ENCODE measurements at places on chromosomes 12 and 14.

- DNase-seq = no peak
Measured at GRCh38 chr14:92973798-92974372, 50.9 kb downstream of the CHGA start.

GRCh38 chr12:78568321-78569020 is 296.1 kb upstream of the SYT1 start:
- no peak for DNase-seq

DNA sequence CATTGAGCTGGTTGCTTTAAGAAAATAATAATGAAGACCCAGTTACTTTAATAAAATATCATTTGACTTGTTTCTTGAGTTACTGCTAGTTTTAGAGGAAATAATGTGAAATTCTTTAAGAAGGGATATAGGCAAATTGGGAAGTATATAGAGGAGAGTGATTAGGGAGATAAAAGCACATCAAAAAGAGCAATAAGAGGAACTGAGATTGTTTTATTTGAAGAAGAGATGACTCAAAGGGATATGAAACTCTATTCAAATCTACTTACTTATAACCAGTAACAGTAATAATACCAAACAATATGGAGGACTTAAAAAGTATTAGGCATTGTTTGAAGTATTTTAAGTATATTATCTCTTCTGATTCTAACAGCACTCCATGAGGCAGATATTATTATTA is 37.1 kb downstream of the LRRK2 start:
- DNase-seq = no peak

DNA sequence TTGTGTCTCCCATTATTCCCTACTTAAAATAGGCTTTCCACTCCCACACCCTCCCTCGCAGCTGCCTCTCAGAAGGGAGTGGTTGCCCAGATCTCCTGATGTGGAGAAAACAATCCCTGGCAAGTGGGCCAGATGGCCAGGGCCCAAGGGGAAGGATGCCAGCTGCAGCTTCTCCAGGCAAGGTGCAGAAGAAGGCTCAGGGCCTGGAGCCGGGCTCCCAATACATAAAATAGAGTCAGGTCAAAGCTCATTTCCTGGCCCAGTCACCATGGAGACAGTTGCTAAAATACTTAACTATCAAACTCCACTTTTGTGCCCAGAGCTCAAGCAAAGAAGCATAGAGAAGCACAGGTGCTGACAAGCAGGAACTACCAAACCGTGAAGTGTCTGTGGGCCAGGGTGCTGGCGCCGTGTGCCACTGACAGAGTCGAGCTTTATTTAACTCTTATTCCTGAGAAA is 45.7 kb upstream of the ITPR2 start:
- DNase-seq = peak; percentile 74

DNA sequence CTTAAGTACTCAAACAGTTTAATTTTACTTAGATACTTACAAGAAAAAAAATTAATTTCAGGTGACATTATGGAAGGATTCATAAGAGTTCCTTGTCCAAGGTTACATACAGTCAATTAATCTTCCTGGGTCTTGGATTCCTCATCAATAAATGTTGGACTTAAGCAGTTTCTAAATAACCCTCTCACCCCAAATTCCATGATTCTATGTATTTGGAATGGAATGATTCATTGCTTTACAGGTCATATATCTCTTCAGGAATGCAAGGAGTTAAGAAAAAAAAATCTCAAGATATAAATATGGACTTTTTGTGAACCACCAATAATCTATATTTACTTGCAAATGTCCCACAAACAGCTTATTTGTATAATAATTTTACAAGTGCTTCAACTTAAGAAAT is 84.2 kb upstream of the BMP4 start:
- no peak for DNase-seq

DNA sequence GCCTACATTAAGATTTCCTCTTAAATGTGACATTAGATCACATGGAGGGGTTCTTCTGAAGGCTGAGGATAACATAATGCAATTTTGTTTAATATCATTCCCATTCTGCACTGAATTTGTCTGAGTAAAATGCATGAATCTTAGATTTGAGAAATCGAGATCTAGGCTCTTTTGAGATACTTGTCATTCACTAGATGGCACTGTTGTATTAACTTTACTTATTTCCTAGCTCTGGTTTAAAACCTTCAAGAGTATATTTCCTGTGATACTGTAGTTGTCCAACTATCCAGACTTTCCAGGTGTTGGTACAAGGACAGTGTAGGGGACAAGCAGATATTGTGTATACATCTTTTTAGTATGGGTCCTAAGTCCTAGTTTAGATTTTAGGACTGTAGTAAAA is 91.7 kb upstream of the SEL1L start:
- DNase-seq = no peak

DNA sequence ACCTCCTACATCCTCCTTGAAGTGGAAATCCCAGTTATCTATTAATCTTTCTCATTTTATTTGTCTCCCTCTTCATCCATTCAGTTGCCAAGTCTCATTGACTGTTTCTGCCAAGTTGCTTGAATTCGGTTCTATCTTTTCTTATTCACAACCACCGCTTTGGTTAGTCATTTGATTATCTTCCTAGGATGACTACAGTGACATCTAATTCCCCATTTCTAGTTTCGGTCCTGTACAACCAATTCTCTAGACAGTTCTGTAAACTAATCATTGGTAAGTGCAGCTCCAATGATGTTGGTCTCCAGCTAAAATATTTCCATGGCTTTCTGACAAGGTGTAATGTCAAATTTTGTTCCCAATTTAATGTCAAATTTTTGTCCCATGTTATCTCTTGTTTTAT is 220.1 kb downstream of the ADAMTS20 start:
- DNase-seq = no peak

GRCh38 chr12:14999695-15000365 is 27.0 kb downstream of the PDE6H start:
- DNase-seq = no peak

DNA sequence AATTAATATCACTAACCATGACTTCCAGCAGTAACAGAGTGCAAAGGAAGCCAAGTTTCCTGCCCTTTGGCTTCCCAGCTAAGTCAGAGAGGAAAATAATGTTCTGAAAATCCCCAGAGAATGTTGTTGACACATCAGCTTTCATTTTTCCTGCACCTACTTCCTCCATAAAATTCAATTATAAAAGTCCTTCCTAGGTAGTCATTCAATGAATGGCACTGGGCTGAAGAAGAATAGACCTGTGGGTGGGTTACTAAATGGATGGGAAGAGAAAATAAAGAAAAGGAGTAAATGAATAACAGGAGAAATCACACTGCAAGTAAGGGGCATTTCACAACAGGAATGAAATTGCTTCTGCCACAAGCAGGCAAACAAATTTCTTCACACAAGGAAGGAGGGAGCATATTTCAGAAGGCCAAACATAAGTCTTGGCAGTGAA is 73.2 kb upstream of the MDM1 start:
- no peak for DNase-seq

GRCh38 chr14:52352061-52352491 is 38.0 kb downstream of the PTGER2 start:
- DNase-seq = no peak

GRCh38 chr12:10068644-10069043 is 30.1 kb downstream of the CLEC1A start:
- DNase-seq = no peak

DNA sequence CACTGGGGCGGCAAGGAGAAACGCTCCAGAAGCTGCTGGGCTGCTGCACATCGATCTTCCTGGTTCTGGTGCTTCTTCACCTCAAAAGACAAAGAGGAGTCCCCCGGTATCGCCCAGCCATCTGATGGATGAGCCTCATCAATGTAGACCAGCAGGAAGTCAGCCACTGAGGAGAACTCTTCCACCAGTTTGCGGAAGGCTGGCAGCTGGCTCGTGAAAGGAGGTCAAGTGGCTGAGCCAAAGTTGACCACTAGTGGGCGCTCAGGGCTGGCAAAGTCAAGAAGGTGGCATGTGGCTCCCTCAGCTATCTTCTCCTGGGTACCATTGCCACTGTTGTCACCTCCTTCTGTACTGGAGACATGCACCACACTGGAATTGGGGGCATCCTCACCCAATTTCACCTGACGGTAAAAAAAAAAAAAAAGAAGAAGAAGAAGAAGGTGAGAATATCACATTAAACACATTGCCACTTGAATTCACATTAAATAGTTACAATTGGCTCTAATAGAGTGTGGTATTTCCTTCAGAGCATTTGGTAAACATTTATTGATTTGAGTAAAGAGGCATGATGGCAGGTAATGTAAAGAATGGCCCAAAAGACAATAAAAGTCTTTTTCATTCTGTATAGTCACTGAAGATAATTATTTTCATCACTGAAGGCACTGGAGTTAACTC is 8.3 kb downstream of the DIO2 start:
- peak; percentile 10 for DNase-seq

DNA sequence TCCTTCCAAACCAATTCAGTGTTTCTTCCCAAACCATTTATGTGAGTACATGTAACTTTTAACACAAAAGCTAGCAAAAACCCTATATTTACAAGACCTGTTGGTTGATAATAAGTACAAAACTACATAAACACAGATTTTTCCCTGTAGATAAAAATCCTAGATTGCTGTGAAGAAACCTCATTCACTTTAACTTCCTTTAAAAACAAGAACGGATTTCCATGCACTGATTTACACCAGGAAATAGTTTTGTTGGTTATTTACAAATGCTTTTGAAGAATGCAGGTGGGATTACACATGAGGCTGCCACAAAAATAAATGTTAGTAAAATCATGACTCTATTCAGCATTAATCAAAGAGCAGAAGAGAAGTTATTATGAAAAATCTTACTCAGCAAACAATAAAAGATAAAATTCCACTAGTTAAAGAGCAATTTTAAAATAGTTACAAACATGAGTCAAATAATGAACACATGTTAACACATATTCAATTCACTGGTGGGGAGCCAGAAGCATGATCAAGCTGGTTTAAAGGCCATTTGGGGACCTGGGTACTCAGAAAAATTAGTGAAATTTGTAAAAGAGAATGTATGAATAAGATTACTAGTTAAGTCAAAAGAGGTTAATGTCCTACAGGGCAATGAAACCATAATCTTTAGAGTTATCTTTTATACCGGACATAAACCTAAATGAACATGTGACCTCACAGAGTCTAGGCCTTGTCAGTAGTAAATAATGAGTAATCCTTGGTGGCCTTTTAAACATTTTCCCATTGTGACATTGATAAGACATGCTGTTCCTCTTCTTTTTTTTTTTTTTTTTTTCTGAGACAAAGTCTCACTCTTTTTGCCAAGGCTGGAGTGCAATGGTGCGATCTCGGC is 79.9 kb downstream of the PHLDA1 start:
- no peak for DNase-seq

- no peak for DNase-seq
Measured at GRCh38 chr14:91862417-91862816, 4.9 kb downstream of the TC2N start.

DNA sequence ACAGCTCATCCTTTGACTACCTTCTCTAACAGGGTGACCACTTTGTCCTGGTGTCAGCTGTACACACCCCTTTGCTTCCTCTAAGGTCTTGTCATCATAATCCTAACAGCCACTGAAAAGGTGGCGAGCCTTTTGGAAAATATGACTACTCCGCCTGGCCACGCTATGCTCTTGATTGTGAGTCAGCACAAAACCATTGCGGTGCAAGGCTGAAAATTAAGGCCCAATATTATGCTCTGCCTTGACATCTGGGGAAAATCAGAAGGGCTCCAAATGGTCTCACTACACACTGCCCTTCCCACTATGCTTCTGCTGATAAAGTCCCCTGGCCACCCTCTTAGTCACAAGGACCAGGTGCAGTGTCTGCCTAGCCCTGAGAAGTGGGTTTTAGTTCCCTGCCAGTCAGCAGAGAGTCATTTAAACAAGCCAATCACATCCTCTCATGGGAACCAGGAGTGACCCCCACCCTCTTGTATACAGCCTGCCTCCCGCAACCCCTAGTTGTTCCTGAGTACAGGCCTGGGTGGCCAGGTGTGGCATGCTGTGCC is 34.3 kb downstream of the FGD6 start:
- no peak for DNase-seq

- DNase-seq = no peak
Measured at GRCh38 chr12:101940400-101940950, 63.1 kb downstream of the DRAM1 start.

DNA sequence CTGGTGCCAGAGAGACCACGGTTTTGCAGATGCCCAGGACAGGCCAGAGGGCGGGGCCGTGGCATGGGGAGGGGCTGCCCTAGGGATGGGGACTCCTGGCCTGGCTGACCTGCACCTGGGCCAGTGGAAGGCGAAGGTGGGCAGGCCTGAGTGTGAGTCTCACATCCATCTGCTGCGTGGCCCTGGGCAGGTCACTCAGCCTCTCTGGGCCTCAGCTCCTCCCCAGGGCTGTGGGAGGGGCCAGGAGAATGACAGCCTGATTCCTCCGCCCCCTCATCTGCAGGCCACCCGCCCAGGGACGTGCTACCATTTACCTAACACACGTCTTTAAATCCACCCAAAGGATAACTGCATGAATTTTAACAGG is 90.9 kb downstream of the GALNT9 start:
- DNase-seq = no peak

GRCh38 chr14:51780006-51780692 is 80.3 kb upstream of the GNG2 start:
- peak; percentile 77 for DNase-seq

- DNase-seq = no peak
Measured at GRCh38 chr12:22656376-22656775, 31.4 kb downstream of the ETNK1 start.

GRCh38 chr12:49331380-49332222 is 5.4 kb downstream of the C1QL4 start:
- peak; percentile 72 for DNase-seq

- DNase-seq = peak; percentile 50
Measured at GRCh38 chr12:50326590-50327284, 43.4 kb upstream of the LIMA1 start.

GRCh38 chr12:104012331-104012730 is 37.7 kb downstream of the GLT8D2 start:
- DNase-seq = no peak

DNA sequence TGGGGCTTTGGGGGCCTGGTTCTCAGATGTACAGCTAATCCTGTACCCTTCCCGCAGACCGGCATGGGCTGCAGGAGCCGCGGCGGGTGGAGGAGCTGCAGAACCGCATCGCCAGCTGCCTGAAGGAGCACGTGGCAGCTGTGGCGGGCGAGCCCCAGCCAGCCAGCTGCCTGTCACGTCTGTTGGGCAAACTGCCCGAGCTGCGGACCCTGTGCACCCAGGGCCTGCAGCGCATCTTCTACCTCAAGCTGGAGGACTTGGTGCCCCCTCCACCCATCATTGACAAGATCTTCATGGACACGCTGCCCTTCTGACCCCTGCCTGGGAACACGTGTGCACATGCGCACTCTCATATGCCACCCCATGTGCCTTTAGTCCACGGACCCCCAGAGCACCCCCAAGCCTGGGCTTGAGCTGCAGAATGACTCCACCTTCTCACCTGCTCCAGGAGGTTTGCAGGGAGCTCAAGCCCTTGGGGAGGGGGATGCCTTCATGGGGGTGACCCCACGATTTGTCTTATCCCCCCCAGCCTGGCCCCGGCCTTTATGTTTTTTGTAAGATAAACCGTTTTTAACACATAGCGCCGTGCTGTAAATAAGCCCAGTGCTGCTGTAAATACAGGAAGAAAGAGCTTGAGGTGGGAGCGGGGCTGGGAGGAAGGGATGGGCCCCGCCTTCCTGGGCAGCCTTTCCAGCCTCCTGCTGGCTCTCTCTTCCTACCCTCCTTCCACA is 7.6 kb downstream of the NR4A1 start:
- peak; percentile 51 for DNase-seq

GRCh38 chr14:83923842-83924241 is 1606.1 kb upstream of the FLRT2 start:
- no peak for DNase-seq

All from transverse colon (tissue), 4 donors.